Breast epithelium (tissue), 4 donors: ENCODE measurements at places on chromosomes 5 and 9.

GRCh38 chr9:83474631-83475030 is 63.6 kb downstream of the FRMD3 start:
- DNase-seq: no peak

DNA sequence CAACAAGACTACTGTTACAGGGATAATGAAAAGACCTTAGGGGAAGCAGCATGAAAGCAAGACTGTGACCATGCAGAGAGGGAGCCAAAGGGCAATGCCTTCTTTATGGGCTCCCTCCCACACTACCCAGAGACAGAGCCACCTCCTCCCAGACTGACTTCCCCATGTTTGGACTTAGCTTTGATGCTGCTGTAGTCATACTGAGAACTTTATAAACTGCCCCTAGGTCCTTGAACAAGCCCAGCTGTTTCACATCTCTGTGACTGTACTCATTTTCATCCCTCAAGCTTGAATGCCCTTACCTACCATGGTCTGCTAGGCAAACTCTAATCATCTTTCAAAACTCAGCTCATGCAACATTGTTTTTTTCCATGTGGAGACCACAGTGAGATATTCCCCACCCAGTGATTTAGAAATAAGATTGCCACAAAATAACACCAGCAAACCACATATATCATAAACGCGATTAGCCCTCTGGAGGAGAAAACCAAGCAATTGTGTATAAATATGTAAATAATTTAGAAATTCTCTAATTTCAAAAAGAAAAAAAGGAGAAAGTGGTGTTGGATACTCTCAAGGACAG is 23.4 kb upstream of the FAM169A start:
- DNase-seq: no peak

DNA sequence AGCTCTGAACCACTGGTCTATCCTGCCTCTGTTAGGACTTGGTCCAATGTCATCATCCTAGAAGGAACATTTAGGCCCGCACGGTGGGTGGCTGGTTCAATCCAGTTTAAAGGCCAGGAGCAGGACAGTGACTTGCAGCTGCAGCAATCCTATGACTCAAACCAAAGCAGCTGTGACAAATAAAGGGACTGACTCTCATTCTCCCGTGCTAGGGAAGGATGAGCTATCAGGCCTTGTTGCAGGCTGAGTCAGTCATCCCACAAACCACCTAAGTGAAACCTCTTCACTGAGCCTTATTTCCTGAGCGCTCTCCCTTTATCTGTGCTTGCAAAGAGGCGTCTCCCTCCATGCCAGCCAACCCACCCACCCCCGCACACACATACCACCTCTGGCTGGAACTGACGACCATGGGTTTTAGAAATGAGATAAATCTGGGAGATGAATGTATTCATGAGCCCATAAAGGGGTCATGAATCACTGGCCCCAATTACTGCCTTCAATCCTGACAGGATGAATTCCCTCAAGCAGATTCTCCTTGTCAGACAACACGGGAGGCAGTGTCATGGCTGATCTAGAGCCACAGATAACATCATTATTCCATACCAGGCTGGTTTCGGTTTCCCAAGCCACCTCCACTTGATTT is 93.4 kb downstream of the KCNIP1 start:
- DNase-seq: no peak

- DNase-seq: no peak
Measured at GRCh38 chr5:6759401-6759800, 46.2 kb downstream of the TENT4A start.

DNA sequence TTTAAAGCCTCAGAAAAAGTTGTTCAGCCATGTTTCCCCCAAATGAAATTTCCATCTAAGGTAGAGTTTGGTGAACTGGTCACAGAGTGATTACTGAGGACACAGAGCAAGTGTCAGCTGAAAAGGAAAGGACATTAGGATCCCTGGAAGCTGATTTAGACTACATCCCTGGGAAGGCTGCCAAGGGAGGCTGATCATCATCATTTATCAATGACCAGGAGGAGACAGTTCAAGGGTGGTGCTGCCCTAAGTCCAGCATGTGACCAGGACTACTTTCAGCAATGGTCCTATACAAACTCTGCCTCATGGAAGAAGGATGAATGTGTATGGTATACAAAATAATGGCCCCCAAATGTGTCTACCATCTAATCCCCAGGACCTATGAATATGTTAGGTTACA is 120.6 kb downstream of the PIK3R1 start:
- no peak for DNase-seq

- DNase-seq: no peak
Measured at GRCh38 chr9:105291938-105292337, 47.5 kb downstream of the SLC44A1 start.

DNA sequence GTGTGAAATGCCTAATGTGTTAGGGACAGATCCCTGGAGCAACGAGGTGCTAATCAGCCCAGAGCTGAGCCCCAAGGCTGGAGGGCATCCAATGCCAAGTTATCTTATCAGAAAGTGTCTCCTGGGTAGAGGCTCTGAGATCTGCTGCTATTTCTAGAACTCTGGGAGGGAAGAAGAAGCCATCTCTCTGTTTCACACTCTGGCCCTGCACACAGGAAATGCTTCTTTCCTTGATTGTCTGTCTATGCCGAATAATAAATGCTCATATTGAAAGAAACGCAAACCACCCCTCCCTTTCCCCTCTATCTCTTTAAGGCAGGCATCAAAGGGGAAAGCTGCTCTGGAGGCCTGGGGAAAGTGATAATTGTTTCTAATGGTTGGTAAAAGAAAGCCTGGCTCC is 166.7 kb downstream of the PAPPA start:
- DNase-seq: no peak

DNA sequence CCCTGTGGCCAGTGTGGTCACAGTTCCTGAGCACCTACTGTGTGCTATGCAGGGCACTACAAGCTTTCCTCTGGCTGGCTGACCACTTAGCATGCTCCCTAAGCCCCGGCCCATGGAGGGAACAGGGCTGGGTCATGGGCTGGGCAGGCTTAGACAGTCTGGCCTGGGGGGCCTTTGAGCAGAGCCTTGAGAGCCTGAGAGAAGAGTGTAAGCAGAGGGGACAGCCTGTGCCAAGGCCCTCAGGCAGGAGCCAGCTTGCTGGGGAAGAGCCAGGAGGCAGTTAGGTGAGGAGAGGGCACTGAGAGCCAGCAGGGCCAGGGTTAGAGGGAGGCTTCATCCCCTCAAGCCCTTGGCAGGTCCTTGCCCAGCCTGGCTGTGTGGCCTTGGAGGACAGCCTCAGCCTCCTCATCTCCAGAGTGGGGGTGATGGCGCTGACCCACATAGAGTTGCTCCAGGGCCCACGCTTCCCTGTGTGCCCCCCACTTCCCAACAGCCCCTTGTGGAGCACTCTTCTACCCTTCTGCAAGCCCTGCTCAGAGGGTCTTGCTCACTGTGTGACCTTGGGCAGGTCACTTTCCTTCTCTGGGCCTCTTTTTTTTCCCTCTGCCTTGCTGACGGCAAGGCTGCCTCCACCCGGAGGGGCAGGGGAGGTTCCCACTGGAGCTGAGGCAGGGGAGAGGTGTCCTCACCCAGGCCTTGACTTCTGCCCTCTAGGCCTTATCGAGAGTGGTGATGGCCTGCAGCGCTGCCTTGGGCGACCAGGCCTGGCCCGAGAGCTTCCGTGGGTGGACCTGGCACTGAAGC is 107.1 kb downstream of the PHF2 start:
- DNase-seq: peak; percentile 41

DNA sequence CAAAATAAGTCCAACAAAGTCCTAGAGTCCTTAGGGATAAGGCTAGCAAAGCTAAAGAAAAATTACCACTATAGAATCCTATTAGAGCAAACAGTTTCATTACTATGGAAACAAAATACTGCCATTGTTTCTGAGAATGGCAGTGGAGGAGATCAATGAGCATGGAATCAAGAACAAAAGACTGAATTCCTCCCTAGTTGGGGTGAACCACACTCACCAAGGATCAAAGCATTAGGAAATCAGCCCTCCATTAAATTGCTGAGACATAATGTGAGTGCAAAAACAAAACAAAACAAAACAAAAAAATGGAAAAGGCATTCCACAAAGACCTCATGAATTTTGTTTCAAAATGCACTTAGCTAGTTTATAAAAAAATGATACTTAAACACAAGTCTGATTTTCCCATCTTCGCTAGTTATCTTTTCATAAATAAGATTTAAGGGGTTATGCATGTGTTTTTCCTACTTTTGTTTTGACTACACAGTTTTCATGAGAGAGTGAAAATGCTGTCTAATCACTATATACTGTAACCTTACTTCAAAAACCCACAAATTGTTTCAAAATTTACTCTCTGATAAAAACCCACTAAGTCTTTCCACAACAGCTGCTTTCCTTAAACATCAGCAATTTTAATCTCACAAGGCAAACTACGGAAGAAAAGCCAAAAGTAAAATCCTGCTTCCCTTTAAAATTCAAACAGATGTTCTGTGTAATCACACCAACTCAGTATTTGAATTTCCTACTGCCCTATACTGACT is 9.7 kb downstream of the SERINC5 start:
- no peak for DNase-seq

DNA sequence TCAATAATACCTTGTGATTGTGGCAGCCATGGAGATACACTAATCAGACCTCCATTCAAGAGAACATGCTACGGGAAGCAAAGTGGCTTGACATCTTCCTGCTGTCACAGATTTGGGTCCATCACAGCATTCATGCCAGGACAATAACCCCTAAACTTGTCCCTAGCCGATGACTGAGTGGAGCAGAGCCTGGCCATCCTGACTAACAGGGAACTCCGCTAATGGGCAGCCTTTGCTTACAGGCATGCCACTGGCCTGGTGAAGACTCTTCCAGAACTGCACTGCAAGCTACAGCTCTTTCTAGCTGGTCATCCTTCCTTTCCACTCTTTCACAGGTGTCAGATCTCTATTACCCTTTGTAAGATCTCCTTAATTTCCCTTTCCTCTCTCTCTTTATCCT is 16.0 kb downstream of the FAM174A start:
- no peak for DNase-seq

- DNase-seq: no peak
Measured at GRCh38 chr5:39580702-39581453, 156.1 kb upstream of the DAB2 start.

- no peak for DNase-seq
Measured at GRCh38 chr9:71690689-71691435, 77.5 kb downstream of the CEMIP2 start.

DNA sequence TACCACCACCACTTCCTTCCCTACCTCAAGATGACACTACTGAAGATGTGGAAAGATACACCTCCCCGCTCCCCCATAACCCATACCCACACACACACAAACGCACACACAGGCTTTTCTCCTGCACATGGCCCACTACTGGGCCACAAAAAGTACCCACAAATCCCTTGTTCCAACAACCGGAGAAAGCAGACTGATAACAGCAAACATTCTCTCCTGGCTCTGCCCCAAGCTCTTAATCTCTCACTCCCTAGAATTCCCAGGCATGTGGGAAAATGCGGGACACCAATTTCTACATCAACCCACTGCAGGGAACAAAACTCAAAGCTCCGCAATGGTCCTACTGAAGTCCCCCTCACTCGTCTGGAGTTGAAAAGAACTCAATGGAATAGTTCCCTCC is 611.0 kb upstream of the KLF4 start:
- DNase-seq: no peak

DNA sequence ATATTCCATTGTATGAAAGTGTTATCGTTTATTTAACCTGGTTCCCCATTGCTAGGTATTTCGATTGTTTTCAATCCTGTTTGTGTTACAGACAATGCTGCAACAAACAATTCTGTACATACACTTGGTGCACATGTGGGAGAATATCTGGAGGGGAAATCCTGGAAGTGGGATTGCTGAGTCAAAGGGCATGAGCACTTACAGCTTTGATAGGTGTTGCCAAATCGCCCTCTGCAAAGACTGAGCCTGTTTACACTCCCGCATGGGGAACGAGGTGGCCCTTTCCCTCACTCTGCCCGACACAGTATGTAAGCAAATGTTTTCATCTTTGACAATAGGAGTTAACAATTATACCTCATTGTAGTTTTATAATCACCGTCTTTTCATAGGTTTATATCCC is 66.2 kb downstream of the PDE6A start:
- no peak for DNase-seq
